Endothelial cell (in vitro differentiated cells): ENCODE measurements at places on chromosomes 13 and 19. TPM values are rescaled to one million over a fixed set of nuclear protein-coding genes. Genes with fewer than 3 reads are reported as not detected.
A peak's percentile ranks its signal among the peaks of the same experiment; 100 is the strongest.

DNA sequence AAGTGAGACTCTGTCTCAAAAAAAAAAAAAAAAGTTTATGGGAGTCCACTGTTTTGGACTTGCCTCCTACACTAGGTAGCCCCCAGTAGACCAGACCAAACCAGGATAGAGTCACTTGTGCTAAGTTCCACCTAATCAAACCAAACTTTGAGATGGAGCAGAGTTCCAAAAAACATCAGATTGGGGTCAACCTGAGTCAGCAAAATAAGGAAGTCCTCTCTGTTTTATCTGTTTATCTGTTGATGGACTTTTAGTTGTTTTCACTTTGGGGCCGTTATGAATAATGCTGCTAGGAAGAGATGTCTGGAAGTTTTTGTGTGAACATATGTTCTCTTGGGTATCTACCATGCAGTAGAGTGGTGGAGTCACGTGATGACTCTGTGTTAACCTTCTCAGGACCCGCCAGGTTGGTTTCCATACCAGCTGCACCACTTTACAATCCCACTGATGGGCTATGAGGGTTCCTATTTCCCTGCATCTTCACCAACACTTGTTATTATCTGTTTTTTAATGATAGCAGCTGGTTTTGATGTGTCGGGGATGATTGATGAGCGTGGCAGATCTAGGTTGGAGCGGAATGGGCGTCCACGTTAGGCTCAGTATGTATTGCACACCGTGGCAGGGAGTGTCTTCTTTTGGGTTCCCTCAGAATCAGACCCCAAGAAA is 46.6 kb upstream of the TM9SF2 start:
- H3K4me3 ChIP-seq: no peak overlapping the region
- H3K36me3 ChIP-seq: peaks cover 6% of the 10 kb centered on the region
- no peaks in the 10 kb centered on the region for H3K4me1 ChIP-seq
- no peak for DNase-seq

DNA sequence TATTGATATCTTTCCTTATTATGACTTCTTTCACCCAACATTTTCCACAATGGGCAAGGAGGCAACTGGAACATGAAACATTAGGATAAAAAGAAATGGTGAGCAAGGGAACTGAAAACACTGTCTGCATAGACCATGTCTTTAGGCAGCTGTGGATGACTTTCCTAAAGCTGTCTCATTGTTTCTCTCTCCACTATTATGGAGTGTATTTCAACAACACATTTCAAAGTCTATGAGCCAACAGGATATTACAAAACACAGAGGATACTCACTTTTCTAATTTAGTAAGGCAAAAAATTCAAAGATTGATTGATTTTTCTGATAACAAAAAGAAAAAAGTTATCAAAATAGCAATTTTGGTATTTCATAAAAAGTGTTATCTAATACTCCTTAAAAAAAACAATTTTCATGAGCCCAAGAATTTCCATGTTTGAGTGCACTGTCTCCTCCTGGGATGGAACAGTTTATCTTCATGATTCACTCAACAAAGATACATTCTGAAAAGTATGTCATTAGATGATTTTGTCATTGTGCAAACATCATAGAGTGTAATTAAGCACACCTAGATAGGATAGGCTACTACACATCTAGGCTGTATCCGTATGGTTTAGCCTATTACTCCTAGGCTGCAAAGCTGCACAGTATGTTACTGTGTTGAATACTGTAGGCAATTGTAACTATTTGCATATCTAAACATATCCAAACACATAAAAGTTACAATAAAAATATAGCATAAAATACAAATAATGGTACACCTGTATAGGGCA is 1568.4 kb downstream of the SLITRK5 start:
- H3K36me3 ChIP-seq: no peaks in the 10 kb centered on the region
- no peak for DNase-seq
- no peak overlapping the region for H3K27ac ChIP-seq
- no peaks in the 10 kb centered on the region for H3K27me3 ChIP-seq
- no peak overlapping the region for H3K4me3 ChIP-seq

The ZNF729 gene
- not detected for total RNA-seq

The KLF1 gene
- total RNA-seq: 0.54 TPM

The ZNF575 gene
- total RNA-seq: 2.3 TPM

DNA sequence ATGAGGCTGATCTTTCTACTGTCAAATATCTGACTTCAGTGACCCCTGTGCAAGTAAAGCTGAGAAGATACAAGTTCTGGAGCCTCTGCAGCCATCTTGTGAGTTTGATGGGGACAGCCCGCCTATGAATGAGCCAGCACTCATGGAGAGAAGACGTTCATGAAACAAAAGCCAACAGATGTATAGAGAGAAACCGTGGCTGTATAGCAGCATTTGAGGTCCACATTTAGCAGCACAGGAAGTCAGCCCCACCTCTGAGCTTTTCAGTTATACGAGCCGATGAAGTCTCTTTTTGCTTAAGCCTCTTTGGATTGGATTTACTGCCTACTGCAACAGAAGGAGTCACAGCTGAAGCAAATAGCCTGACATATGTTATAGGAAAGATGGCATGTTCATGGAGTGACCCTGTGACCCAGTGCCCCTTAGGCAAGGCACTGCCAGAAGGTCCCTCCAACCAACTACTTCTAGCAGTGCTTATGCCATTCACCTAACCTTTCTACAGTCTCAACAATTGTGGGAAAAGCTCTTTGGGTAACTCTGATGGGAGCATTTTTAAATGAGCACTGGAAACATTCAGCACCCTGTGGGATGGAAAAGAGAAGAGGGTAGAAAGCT is 3.5 kb upstream of the DLEU7 start:
- DNase-seq: no peak
- peaks cover 8% of the 10 kb centered on the region for H3K4me1 ChIP-seq
- peaks cover 7% of the 10 kb centered on the region for H3K27me3 ChIP-seq
- H3K4me3 ChIP-seq: no peak overlapping the region
- H3K36me3 ChIP-seq: peaks cover 4% of the 10 kb centered on the region

- H3K4me1 ChIP-seq: peaks cover 48% of the 10 kb centered on the region
- no peak for DNase-seq
- H3K27me3 ChIP-seq: peaks cover 5% of the 10 kb centered on the region
- no peak overlapping the region for H3K4me3 ChIP-seq
- H3K36me3 ChIP-seq: no peaks in the 10 kb centered on the region
- H3K27ac ChIP-seq: no peak overlapping the region
Measured at GRCh38 chr13:46609052-46609451, 56.1 kb downstream of the LRCH1 start.

The ZNF577 gene
- total RNA-seq: 9.3 TPM

- DNase-seq: peak; percentile 54
- peaks cover 4% of the 10 kb centered on the region for H3K4me1 ChIP-seq
- H3K36me3 ChIP-seq: peaks cover 5% of the 10 kb centered on the region
- H3K27ac ChIP-seq: no peak overlapping the region
Measured at GRCh38 chr13:49652355-49653305, 24.3 kb downstream of the ARL11 start.

DNA sequence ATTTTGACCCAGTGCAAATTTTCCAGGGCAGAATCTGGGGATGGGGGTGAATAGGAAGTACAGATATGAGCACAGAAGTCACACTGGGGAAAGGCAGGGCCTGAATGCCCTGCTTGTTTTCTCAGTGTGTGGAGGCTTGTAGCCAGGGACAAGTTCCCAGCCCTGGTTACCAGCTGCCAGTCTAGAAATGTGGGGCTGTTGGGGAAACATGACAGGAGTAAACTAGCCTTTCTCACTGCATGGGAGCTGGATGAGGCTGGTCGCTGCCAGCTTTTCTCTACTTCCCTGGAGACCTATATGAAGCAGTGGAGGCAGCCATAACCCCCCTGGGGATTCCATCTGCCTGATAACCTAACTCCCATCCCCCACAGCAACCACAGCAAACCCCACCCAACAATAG is 2267.7 kb downstream of the PCDH9 start:
- no peaks in the 10 kb centered on the region for H3K36me3 ChIP-seq
- DNase-seq: no peak
- no peak overlapping the region for H3K27ac ChIP-seq
- no peak overlapping the region for H3K4me3 ChIP-seq
- peaks cover 5% of the 10 kb centered on the region for H3K27me3 ChIP-seq
- H3K4me1 ChIP-seq: no peaks in the 10 kb centered on the region

DNA sequence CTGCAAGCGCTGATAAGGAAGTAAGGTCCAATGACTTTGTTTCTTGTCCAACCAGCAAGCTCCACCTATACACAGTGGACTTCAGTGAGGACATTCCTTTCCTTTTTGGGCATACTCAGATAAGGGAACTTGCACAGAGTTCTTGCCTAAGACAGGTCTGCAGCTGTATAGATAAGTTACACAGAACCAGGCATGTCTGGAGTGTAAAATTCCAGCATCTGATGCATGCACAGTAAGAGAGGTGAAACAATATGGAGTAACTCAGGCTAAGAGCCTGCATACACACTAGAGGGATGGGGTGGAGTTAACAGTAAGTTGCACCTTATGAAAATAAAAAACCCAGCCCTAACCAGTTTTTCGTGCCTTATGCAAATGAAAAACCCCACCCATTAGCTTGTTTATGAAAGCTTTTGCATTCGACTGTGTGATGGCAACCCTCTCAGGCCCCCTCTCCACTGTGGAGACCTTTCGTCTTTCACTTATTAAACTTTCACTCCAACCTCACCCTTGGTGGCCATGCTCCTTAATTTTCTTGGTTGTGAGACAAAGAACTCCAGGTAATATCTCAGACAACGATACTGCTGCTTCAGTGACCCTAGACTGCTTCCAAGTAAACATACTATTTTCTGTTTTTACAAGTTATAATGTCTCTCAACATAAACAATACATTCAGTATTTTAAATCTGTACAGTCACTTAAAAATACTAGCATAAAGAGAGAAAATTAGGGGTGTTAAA is 2859.0 kb upstream of the PCDH20 start:
- H3K36me3 ChIP-seq: peaks cover 4% of the 10 kb centered on the region
- no peaks in the 10 kb centered on the region for H3K27me3 ChIP-seq
- no peaks in the 10 kb centered on the region for H3K4me1 ChIP-seq
- no peak for DNase-seq
- no peak overlapping the region for H3K27ac ChIP-seq

- H3K4me3 ChIP-seq: no peak overlapping the region
- no peak for DNase-seq
- H3K27ac ChIP-seq: no peak overlapping the region
- peaks cover 9% of the 10 kb centered on the region for H3K4me1 ChIP-seq
- H3K27me3 ChIP-seq: no peaks in the 10 kb centered on the region
Measured at GRCh38 chr13:34176633-34177032, 358.7 kb downstream of the RFC3 start.

DNA sequence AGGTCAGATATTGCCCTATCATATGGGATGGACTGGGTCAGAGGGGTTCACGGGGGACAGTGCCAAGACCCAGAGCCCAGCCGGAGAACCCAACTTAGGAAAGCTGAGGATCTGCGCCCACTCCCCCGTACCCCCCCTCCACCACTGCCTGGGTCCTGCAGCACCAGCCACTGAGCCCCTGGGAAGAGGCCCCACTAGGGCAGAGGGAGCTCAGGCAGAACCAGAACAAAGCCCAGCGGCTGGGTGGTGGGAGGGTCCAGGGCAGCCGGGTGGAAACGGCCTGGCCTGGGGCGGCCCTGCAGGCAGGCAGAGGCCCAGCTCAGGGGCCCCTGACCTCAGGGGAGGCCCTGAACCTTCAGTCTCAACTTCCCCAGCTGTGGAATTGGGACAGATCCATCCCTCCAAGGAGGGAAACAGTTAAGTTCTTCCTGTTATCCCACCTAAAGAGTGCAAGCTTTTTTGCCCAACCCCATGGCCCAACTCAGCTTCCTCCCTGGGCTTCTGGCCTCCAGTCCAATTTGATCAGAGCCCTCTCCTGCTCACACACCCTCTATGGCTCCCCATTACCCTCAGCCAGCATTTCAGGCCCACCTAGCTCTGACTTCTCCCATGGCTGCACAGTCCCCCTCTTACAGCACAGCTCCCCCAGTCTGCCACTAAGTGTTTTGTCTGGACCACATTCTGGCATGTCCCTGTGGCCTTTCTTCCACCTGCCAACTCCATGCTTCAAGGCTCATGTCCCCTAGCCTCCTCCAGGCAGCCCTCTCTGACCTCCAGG is 3.1 kb downstream of the NR2F6 start:
- H3K27ac ChIP-seq: peak overlapping the region; percentile 52
- H3K4me1 ChIP-seq: peaks cover 22% of the 10 kb centered on the region
- peaks cover 23% of the 10 kb centered on the region for H3K27me3 ChIP-seq
- DNase-seq: no peak
- peaks cover 17% of the 10 kb centered on the region for H3K36me3 ChIP-seq

DNA sequence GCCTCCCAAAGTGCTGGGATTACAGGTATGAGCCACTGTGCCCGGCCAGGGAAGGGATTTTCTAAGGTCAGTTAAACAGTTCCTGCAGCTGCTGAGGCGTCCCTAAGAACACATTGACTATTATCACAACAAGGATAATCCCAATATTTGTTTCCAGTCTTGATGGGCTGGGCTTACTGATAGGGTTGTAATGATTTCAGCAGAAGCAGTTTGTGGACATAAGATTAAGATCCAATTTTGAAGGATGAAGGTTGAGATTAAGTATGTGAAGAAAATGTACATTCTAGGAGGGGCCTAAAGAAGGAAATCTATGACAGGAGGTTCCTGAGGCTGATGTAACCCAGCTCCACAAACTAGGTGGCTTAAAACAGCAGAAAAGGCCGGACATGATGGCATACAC is 10.7 kb upstream of the CCDC124 start:
- DNase-seq: no peak
- H3K4me1 ChIP-seq: no peaks in the 10 kb centered on the region
- H3K4me3 ChIP-seq: no peak overlapping the region

The BCL3 gene
- total RNA-seq: 1.9 TPM

- peak; percentile 68 for DNase-seq
- H3K27ac ChIP-seq: no peak overlapping the region
- H3K4me1 ChIP-seq: no peaks in the 10 kb centered on the region
- H3K4me3 ChIP-seq: no peak overlapping the region
Measured at GRCh38 chr19:35495107-35496064, 5.1 kb upstream of the KRTDAP start.

- H3K36me3 ChIP-seq: no peaks in the 10 kb centered on the region
- DNase-seq: no peak
- H3K27me3 ChIP-seq: peaks cover 28% of the 10 kb centered on the region
- H3K27ac ChIP-seq: no peak overlapping the region
Measured at GRCh38 chr13:112106478-112107141, 39.7 kb downstream of the SOX1 start.

GRCh38 chr13:50215399-50215798 is 200.2 kb downstream of the KCNRG start:
- H3K4me3 ChIP-seq: no peak overlapping the region
- no peaks in the 10 kb centered on the region for H3K4me1 ChIP-seq
- no peak for DNase-seq
- peaks cover 4% of the 10 kb centered on the region for H3K36me3 ChIP-seq
- no peaks in the 10 kb centered on the region for H3K27me3 ChIP-seq

GRCh38 chr19:49884760-49885159 is 7.3 kb downstream of the TBC1D17 start:
- peaks cover 30% of the 10 kb centered on the region for H3K36me3 ChIP-seq
- H3K27ac ChIP-seq: no peak overlapping the region
- no peaks in the 10 kb centered on the region for H3K4me1 ChIP-seq
- H3K4me3 ChIP-seq: no peak overlapping the region

DNA sequence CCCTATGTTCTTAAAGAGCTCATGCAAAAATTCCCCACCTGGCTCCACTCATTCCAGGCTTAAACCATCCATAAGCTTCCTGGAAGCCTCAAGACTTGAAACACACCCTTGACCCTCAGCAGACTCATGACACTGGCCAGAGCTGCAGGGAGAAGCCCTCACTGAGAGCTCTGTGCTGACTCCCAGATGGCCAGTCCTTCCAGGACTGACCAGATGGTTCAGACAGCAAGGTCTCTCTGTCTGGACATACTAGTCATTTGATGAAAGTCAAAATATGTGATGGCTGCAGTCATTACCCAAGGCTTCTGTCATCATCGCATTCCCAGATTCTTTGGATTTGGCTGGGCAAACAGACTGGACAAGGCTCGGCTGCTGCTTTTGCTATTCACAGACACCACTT is 397.4 kb downstream of the FOXO1 start:
- no peaks in the 10 kb centered on the region for H3K36me3 ChIP-seq
- no peak overlapping the region for H3K4me3 ChIP-seq
- no peak for DNase-seq
- no peak overlapping the region for H3K27ac ChIP-seq
